Activated T-cell treated with anti-CD3 and anti-CD28 coated beads for 4 hours (primary cell): ENCODE measurements at places on chromosomes 3 and 15.

DNA sequence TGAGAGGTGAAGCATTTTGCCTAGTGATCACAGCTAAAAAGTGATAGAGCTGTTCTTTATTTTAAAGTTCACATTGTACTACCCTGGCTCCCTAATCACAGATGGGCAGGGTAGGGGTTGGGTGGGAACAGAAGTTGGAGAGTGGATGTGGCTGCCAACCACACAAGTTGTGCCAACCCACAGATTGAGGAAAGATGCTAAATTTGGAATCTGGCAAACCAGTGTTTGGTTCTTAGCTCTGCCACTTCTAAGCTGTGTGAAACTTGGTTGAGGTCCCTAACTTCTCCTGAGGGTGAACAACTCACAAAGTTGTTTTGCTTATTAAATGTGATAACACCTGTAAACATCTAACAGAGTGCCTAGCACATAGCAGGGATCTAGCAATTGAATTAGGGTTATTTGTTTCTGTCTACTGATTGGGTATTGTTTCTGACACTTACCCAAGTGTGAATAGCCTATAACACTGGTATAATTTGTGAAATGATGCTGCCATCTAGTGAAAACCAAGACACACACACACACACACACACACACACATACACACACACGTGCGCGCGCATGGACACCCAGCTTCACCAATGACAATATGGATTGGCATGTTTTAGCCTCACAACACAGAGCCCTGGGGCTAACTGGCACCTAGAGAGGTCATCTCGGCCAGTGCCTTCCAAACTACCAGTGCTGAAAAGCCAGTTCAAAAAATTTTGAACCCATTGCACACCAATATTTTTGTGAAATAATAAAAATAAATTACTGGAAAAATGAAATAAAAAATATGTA, 25.3 kb downstream of the ADGRG7 start:
- DNase-seq, result no peak

- DNase-seq, result no peak
Observed at GRCh38 chr3:101936419-101937356, 87.4 kb downstream of the NFKBIZ start.

DNA sequence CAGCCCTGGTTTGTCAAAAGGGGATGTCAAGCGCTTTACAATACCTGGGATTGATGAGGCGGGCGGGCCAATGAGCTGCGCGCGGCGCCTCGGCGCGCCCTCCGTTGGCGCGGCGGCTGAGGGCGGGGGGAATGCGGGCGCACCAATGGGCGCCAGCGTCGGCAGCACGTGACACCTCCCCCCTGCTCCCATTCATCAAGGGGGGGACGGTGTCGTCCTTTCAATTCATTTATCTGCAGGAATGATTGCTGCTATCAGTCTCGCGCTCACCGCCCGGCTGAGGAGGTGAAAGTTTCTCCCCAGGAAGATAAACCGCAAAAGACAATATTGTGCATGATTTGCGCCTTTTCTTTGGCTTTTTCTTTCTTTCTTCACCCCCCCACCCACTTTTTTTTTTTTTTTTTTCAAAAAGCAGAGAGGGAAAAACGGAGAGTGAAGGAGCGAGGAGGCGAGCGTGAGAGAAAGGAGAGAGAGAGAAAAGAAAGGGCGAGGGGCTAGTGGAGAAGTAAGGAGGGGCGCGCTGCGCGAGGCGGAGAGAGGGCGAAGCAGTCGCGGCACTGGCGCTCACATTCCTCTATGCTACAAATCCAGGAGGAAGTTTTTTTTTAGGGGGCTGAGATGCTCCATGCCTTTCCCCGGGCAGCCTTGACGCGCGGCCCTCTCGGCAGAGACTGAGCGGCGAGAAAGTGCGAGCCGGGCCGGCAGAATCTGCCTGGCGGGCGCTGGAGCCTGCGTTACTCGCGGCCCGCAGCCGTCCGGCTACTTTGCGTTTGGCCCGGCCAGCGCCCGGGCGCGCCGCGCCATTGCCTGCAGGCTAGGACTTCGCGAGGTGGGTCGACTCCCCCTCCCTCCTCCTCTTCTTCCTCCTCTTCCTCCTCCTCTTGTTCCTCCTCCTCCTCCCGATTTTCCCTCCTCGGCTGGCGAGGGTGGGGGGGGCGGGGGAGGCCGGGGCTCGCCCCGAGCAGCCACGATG, at the start of gene ZIC1:
TSS of gene ZIC1 (plus strand) at position 223 of the 973 bp plus-strand sequence. CDS start at position 971, 748 bp downstream.
- no peak for DNase-seq

- no peak for DNase-seq
Observed at GRCh38 chr3:72439321-72440183, 408.7 kb downstream of the SHQ1 start.

- no peak for DNase-seq
Observed at GRCh38 chr3:186902154-186902553, 28.2 kb upstream of the ST6GAL1 start.

- DNase-seq, result no peak
Observed at GRCh38 chr15:85048430-85048829, 66.8 kb downstream of the PDE8A start.

DNA sequence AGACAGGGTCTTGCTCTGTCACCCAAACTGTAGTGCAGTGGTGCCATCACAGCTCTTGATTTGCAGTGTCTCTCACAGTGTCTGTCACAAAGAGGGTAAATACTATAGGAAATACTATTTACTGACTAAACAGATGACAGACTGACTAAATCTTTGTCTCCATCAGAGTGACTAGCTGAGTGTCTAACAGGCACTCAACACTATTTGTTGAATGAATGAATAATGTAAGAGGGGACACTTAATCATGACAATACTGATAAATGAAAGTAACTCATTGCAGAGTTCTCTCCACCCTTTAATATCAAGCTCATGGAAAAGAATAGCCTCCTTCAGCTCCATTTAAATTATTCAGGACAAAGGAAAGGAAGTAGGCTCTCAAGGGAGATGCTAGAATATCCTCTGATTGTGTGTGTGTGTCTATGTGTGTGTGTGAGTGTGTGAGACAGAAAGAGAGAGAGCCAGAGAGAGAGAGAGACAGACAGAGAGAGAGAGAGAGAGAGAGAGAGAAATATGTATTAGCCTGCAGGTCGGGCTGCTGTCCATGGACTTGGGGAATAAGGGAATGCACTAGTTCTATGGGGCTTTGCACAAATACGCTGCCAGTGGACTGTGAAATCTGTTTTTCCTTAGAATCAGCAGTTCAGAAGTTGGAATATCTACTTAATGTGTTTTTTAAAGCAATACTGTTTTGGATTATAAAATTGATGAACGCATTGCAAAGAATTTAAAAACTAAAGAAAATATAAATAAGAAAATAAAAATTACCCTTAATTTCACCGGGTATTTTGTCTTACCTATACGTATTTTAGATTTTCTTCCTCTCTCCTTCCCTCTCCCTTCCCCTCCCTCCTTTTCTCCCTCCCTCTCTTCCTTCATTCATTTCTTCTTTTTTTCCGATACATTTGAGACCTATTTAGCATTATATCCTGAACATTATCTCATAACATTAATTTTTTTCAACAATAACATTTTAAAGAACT, 132.9 kb upstream of the LRIG1 start:
- no peak for DNase-seq
